ENCODE measurements at places on chromosomes 6 and 20.

DNA sequence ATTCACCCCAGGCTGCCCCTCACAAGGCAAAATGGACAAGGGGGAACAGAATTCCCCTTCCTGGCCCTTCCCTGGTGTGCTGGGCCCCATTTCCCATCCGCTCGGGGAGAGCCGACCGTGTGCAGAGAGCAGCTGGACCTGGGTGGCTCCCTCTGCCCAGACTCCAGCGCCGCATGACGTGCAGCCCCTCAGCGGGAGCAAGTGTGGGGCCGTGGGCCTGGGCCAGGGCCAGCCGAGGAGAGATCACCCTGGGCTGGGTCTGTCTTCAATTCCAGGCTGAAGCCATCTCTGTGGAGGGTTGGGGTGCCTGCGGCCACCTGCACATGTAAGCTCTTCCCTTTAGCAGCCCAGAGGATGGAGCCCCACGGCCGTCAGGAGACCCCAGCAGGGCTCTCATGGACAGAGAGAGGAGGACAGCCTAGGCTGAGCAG is 241.8 kb downstream of the TTLL2 start:
- peak; percentile 61 for DNase-seq

- no peak for DNase-seq
Measured at GRCh38 chr20:33312583-33312982, 29.6 kb downstream of the BPIFB1 start.

DNA sequence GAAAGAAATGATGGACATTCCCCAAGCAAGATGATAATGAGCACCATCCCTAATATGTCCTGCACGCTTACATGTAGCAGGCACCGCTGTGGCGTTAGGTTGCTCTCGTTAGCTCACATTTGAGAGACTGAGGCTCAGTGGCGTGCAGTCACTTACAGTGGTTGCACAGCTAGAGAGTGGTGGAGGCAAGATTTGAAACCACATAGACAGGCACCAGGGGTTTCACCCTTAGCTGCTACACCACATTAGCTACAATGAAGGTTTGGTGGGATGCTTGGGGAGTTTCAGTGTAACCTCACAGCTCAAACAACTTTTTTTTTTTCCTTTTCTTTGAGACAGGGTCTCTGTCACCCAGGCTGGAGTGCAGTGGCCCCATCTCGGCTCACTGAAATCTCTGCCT is 3.7 kb downstream of the COX4I2 start:
- DNase-seq, result no peak

DNA sequence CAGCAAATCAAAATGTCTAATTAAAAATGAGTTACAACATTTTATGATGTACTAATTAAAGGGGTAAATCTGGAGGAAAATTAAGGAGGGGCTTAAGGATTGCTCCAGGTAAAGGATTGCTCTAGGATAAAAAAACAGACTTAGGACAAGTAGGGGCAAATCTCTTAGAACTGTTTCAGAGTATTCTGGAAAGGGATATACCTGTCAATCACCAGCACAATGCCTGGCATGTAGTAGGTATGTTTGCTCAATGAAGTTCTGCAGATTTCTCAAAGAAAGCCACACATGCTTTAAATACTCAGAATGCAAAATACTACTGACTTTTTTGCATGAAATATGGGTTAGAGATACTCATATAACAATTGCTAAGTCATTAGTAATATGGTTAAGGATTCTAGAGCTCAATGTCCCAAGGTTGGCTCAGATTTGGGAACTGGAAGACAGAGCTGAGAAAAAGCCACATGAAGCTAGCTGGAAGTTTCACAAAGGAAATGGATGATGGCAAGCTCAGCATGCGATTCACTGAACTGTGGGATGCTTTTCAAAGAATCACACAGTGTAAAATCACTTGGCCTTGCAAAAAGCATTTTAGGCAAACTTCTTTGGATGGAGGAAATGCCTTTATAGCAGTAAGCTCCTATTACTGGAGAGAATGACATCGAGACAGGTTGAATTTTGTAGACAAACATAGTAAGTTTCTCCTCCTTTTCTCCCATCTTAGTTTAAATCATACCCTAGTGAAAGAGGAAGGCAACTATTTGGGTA is 72.8 kb downstream of the MAP3K5 start:
- no peak for DNase-seq

DNA sequence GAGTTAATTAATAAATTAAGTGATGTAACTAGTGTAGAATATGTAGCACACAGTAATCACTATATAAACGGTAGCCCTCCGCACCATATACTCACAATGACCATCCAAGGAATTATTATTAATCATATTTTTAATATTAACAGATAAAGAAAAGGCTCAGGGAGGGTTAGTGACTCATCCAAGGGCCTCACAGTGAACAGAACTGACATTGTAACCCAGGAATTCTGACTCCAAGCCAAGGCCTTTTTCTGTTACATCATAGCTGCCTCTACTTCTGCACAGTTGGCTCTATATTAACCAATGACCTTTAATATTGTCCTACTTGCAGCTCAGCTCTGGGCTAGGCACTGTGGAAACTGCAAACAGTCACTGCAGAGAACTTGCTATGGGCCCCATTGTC is 117.5 kb upstream of the SIRPG start:
- DNase-seq, result no peak

- peak; percentile 79 for DNase-seq
Measured at GRCh38 chr6:43644940-43645612, at the start of gene RSPH9. TSS of gene RSPH9 (plus strand) at chr6:43645036. CDS start at chr6:43645099, 63 bp downstream.

DNA sequence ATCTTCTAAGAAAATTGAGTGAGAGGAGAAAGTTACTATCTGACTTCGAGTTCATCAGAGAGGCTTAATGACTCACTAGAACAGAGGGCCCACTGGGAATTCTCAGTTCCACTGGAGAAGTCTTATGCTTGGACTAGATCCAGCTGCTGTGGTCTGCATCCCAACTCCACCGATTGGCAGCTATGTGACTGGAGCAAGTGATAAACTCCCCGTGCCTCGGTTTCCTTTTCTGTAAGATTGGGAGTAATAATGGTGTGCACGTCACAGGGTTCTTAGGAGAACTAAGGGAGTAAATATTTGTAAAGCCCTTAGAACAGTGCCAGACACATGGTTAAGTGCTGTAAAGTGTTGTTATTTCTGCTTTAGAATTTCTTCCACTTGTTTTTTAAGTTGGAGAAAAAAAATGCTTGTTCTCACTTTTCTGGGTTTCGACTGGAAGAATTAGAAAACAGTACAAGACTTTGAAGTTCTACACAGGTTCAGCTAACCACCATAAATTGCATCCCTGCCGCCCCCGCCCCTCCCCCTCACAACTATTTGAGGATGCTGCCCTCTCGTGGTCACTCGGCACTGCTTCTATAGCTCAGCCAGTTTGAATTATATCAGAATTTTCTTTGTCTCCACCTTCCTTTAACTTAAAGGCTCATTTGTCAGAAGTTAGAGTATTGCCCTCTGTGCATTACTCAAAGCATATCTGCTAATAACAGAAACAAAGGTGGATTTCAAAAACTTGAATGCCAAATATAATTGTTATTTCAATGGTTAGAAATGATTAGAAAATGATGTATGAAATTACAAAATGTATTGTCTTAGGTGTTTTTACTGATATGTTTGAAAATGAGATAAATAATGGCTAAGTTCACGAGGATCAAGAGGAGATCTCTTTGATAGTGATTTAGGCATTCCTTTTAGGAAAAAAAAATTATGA is 95.0 kb upstream of the IFNGR1 start:
- peak; percentile 82 for DNase-seq

DNA sequence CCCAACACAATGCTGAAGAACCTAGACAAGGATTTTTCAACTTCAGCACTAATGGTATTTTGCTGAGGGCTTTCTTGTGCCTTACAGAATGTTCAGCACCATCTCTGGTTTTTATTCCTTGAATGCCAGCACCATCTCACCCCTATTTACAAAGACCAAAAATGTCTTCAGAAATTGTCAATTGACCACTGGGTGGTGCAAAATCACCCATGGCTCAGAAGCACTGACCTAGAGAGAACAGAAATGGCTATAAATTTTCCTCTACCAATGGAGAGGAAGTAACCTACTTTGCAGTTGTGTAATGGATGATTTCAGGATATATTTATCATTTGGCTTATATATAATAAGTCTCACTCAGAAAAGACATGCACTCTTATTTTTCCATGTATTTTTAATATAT is 431.0 kb upstream of the IRAK1BP1 start:
- no peak for DNase-seq

GRCh38 chr20:14881518-14881917 is 544.1 kb upstream of the FLRT3 start:
- DNase-seq, result no peak

GRCh38 chr6:135880066-135880972 is 28.8 kb downstream of the PDE7B start:
- no peak for DNase-seq

DNA sequence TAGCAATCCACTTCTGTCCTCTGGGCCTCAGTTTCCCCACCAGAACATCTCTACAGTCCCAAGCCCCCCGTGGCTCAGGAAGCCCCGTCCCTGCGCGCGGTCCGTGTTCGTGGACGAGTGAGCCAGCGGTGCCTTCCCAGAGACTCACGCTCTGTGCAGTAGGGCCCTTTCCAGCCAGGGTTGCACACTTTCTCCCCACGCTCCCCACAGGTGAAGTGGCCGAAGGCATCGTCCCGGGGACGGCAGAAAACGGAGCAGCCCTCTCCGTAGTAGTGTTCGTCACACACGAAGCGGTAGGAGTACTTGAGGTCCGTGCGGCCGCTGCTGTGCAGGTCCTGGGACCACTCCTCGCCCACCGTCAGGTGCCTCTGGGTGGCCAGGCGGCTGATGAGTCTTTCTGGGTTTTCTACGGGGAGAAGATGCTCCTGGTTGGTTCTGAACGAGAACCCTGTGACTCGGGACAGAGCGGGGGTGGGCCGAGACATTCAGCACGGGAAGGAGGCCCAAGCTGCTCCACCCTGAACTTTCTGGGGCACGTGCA is 2.7 kb downstream of the DLL1 start:
- DNase-seq, result no peak
